CD4-positive, alpha-beta T cell treated with Interleukin-15 for 1 hour (primary cell): ENCODE measurements at places on chromosomes 7 and 10.
A peak's percentile ranks its signal among the peaks of the same experiment; 100 is the strongest.

- no peak for DNase-seq
Measured at GRCh38 chr7:36820527-36821170, 96.4 kb upstream of the AOAH start.

DNA sequence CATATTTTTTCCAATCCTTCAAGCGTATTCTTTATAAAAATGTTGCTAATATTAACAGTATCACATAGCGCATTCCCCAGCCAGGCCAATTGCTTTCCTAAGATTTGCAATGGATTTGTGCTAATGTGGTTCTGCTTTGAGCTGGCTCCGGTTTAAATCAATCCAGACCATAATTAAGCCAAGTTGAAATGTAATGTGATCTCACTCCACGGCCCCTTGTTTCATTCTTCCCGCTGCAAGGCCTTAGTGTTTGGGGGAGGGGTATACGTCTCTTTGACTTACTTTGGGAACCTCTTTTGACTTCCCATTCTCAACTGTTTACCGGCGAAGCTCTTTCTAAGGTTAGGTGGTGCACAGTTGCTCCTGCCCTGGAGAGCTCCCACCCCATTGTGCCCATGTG, 86.4 kb downstream of the PRPF18 start:
- DNase-seq = no peak

GRCh38 chr7:89311886-89312285, 516.3 kb upstream of the TEX47 start:
- DNase-seq = no peak

- DNase-seq = no peak
Measured at GRCh38 chr10:80144696-80145131, 12.2 kb downstream of the PLAC9 start.

DNA sequence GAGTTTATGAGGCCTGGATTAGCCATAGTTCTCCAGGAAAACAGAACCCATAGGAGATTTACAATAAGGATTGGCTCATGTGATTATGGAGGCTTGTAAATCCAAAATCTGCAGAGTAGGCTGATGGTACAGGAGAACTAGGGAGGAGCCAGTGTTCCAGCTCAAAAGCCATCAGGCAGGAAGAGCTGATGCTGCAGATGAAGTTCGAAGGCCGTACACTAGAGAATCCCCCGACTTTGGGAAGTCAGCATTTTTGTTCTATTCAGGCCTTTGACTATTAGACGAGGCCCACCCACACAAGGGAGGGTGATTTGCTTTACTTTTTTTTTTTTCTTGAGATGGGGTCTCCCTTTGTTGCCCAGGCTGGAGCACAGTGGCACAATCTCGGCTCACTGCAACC, 37.6 kb downstream of the KIN start:
- DNase-seq = no peak

DNA sequence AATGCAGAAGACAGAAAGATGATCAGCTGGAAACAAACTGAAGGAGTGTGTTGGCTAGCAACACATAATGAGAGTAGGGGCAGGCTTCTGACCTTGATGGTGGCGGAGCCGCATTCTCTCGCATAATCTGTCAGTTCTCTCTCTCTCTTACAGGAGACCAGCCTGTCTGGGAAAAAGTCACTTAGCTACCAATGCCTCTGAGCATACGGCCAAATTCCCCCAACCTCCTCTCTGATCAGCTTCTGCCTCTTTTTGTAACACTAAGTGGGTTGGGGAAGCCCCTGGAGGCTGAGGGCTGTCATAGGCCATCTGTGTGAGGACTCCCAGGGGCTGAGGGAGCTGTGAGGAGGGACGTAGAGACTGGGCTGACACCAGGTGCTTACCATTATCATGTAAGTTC, 104.6 kb downstream of the HIPK2 start:
- peak; percentile 36 for DNase-seq

DNA sequence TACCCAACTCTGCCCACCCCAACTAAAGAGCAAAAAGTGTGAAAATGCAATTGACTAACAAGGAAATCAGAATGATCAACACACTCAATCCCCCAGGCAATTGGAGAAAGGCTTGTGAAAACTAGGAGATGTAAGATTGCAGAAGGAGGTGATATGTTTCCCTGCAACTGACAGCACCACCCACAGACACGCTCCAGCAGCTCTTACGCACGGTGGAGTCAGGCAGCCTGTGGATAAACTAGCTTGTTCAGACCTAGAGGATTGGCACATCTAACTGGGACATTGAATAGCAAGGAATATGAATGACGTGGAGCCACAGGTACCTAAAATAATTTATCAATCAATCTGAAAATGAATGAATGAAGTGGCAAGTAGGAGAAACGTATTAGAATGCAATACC, 125.7 kb upstream of the MYO3A start:
- DNase-seq = no peak

GRCh38 chr7:115971506-115971905, 59.1 kb downstream of the TFEC start:
- DNase-seq = no peak

GRCh38 chr10:108632144-108632543, 1291.2 kb downstream of the XPNPEP1 start:
- no peak for DNase-seq

GRCh38 chr10:78966182-78966787, 102.5 kb upstream of the ZMIZ1 start:
- DNase-seq = no peak

DNA sequence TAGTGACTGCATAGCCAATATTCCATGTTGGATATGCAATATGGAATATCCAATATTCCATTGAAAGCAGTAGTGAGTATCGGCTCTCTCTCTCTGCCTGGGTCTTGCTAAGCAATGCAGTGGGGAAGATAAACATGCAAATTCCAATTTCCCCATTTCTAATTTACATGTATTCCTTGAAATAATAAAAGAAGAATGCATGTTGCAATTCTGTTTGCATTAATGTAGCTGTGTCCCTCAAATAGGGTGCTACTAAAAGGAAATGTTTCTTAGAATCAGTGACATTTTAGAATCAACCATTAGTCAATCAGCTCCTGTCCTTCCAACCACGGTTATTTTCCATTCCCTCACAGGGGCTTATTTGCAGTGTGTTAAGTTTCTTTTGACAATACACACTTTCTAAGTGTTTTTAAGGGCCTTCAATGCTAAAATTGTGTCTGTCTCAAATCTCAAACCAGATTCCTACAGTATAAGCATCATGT, 46.7 kb downstream of the AFAP1L2 start:
- no peak for DNase-seq
